ENCODE measurements at places on chromosomes 6 and 20.

DNA sequence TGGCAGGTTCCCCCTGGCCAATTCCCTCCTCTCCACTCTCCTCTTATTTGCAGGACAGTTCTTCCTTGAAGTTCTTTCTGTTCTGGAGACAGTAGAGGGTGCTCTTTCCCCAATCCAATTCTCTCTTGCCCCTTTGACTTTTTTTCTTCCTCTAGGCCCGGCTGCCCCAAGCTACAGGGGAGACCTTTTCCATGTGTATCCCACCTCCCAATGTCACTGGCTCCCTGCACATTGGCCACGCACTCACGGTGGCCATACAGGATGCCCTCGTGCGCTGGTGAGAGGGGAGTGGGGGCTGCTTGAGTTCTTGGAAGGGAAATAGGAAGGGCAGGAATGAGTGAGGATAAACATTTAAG is 1.5 kb downstream of the VARS2 start:
- DNase-seq, result peak; percentile 88

DNA sequence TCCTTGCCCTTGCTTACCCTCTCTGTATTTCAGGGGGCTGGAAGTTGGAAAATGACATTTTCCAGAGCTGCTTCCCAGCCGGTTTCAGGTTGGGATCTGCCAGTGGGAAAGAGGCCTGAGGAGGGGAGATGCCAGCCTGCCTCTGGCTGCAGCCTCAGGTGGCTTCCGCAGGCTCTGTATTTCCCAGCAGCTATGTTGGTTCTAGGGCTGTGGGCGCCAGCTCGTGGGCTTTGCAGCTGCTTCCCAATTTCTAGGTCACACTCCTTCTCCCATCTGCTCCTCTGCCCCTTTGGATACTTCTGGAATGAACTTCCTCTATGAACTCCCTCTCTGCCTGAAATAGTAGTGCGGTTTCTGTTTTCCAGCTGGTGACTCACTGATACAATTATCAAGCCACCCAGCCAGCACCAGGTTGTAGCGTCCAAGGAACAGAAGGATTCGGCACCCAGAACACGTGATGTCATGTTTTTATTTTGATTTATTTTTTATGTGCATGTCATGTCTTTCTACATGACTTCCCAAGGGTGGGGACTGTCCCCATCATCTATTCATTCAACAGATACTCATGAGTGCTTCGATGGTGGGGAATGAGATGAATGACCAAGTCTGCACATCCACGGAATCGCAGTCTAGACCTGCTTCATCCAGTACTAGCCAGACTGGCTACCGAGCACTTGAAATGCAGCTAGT is 38.0 kb downstream of the TGM2 start:
- no peak for DNase-seq

- DNase-seq, result no peak
These were observed 19.0 kb downstream of the DLL1 start for GRCh38 chr6:170271771-170272314.

DNA sequence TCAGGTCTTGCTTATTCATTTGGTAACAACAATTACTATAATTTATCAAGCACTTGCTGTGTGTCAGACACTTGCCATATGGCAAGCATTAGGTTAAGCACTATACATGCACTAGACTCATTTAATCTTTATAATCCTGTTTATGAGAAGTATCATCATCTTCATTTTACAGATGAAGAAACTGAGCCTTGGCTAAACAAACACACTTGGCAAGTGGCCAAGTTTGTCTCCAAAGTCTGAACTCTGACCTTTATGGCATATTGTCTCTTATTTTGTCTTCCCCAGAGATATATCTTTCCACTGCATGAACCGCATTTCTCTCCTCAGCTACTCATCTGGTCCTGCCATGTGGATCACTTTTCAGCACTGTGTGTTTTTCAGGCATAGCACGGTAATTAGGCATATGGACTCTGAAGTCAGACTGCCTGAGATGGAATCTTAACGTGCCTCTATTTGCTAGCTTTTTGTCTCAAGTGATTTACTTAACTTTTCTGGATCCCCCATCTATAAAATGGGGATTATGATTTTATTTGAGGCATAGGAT is 4.7 kb downstream of the ADGRF5 start:
- no peak for DNase-seq

DNA sequence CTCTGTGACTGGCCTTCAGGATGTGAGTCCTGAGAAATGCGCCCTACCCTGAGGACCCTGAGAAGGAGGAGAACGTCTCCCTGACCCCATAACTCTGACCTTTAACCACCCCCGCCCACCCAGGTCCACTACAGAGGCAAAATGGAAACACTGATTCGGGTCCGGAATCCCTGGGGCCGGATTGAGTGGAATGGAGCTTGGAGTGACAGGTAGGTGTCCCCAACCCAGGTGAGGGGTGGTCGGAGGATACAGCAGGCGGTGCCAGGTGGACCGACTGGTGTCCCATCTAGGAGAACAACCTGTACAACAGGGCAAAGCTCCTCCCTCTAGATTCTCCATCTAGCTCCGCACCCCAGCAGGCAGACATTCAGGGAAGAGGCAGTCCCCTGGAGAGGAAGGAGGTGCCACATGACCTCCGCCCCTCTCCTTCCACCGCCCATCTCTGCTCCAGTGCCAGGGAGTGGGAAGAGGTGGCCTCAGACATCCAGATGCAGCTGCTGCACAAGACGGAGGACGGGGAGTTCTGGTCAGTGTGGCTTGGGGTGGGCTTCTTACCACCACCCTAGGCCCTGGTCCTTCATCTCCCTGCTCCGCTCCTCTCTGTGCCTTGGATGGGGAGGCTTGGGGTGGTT is 17.6 kb downstream of the CAPN11 start:
- no peak for DNase-seq

DNA sequence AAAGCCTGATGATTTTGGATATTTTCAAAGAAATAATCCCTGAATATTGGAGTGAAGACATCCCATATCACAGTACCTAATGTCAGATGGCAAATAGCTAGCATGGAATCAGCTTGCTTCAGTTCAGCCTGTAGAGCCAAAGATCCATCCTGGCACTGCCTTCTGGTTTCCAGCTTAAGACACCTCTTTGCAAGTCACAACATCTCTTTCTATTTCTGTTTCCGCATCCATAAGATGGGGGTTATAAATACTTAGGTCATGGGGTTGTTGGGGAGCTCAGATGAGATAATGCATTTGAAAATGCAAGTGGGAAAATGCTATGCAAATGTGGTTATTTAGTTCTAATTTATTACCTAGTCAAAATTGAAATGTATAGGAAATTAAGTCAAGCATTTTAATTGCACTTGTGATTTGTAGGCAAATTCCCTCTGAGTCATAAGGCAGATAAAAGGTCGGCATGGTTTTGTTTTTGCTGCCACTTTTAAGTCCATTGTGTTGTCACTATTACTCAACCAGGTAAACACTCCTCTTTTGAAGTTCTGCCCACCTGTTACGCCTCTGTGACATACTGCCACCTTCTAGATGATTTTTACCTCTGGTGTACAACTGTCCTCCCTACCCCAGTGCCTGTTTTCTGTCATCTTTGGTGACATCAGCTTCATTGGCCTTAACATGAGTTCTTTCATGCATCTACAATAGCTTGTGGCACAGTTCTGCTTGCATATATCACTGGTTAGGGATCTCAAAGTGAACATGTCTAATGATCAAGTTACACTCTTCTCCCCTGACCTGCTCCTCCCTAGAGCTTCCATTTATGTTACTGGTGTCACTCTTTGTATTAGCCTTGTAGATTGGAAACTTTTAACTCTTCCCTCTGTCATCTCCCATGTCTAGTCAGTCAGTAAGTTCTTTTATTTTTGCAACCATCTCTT is 96.6 kb downstream of the CDKAL1 start:
- no peak for DNase-seq

DNA sequence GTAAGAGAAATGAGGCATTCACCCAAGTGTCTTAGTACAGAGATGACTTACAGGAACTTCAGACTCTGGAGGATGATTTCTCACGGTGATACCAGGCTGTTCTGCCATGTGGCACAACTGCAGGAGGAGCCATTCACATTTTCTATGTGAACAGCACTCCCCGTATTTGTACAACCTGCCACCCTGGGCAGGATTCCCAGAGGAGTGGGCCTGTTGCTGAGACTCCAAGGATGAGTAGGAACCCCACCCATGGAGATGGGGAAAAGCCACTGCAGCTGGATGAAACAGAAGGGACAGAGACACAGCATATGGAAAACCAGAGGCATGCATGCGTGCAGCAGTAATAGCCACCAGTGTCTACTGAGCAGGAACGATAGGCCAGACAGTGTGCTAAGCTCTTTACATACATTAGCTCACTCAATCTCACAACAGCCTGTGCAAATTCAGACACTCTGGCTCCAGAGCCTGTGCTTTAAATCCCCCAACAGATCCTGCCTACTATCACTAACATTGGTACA is 48.0 kb upstream of the PTPRT start:
- DNase-seq, result no peak

DNA sequence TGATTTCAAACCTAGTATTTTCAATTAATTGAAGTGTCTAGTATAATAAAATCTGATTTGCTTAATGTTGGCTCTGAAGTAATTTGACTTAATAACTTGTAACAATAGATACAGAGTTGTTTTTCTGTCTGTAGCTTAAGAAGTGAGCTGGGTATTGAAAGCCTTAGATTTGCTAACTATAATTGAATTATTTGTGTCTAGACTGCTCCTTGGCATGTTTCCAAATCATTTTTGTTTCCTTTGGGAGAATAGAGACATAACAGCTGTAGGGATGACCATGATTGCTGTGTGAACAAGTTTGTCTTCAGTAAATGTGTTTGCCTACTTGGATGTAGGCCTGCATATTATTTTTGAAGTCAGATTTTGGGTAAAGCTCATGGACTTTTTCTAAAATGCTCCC is 115.4 kb downstream of the SCAF8 start:
- no peak for DNase-seq

GRCh38 chr6:111550953-111551352 is 54.7 kb downstream of the TRAF3IP2 start:
- no peak for DNase-seq

- DNase-seq, result no peak
These were observed 33.2 kb downstream of the B4GALT5 start for GRCh38 chr20:49680484-49680883.

- no peak for DNase-seq
These were observed 22.6 kb downstream of the SNX9 start for GRCh38 chr6:157845493-157846259.

All from iPS-NIHi11 (cell line).